Pulmonary artery endothelial cell (primary cell): ENCODE measurements at places on chromosomes 2 and 18. TPM values are rescaled to one million over a fixed set of nuclear protein-coding genes. Genes with fewer than 3 reads are reported as not detected.

DNA sequence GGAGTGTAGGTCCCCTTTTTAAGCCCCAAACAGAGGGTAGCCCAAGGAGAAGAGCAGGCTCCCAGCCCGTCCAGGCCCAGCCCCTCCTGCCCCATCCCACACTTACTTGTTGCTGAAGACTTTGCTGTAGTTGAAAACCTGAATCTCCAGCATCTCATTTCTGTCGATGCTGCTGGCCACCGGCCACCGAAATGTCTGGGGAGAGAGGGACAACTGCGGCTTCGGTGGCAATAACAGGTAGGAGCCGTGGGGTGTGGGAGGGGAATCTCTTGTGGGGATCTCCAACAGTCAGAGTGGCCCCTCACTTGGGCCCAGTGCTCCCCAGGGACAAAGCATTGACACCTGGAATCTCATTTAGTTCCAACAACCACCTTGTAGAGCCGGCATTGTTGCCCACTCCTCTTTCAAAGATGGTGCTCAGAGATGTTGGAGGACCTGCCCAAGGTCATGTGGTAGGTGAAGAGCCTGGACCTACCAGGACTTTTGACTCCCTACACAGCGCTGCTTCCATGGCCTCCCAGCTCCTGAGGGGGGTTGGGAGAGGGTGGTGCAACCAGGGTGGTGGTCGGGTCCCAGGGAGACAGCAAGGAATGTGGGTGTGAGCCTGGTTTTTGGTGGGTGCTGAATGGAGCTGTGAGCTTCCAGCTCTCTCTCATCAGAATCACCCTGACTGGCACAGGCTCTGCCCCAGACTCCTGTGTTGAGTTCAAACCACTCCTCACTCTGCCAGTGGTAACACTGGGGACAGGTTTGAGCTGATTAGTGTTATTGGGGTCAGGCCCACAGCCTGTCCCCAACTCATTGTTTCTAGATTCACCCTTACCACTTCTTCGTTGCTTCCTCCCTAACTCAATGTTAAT is 50.0 kb upstream of the OTOF start:
- DNase-seq: no peak

- no peak for DNase-seq
These were observed 9.3 kb downstream of the VPS4B start for GRCh38 chr18:63412953-63413352.

DNA sequence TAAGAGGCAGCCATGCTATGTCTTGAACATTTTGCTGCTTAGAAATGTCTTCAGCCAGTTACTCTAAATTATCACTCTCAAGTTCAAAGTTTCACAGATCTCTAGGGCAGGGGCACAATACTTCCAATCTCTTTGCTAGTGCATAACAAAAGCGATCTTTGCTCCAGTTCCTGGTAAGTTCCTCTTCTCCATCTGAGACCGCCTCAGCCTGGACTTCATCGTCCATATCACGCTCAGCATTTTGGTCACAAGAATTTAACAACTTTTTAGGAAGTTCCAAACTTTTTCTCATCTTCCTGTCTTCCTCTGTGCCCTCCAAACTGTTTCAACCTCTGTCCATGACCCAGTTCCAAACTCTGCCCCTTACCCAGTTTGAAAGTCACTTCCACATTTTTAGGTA is 8.8 kb upstream of the SLC35F5 start:
- DNase-seq: no peak

DNA sequence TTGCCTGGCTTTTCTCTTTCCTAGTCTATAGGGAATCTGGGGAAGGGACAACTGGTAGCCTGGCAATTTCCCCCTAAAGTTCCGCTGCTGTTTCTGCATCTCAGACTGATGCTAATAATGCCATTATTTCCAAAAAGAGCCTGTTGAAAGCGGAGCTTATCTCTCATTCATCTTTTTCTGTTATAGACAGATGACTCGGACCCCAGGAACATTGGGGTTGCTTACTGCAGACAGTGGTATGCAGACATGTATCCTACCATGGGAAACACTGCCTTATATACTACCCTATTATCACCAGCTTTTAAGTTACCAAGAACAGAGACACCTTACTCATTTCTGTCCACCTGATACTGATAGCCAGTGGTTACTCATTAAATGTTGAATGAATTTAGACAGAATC is 15.3 kb downstream of the ETAA1 start:
- DNase-seq: no peak

GRCh38 chr2:203490391-203490790 is 44.7 kb downstream of the RAPH1 start:
- DNase-seq: no peak

- no peak for DNase-seq
These were observed 404.3 kb downstream of the BCL11A start for GRCh38 chr2:60149176-60149575.

HOXD3 gene
- total RNA-seq: not detected in 2 replicates

CKAP2L gene
- 4.9 and 10.3 TPM in 2 replicates for total RNA-seq

VIT gene
- total RNA-seq: 0.46 and 0.66 TPM in 2 replicates

CLEC4F gene
- not detected in 2 replicates for total RNA-seq
